ENCODE measurements at places on chromosomes 12 and 14.

GRCh38 chr12:52221912-52222457 is 11.1 kb upstream of the KRT7 start:
- peak; percentile 32 for DNase-seq

DNA sequence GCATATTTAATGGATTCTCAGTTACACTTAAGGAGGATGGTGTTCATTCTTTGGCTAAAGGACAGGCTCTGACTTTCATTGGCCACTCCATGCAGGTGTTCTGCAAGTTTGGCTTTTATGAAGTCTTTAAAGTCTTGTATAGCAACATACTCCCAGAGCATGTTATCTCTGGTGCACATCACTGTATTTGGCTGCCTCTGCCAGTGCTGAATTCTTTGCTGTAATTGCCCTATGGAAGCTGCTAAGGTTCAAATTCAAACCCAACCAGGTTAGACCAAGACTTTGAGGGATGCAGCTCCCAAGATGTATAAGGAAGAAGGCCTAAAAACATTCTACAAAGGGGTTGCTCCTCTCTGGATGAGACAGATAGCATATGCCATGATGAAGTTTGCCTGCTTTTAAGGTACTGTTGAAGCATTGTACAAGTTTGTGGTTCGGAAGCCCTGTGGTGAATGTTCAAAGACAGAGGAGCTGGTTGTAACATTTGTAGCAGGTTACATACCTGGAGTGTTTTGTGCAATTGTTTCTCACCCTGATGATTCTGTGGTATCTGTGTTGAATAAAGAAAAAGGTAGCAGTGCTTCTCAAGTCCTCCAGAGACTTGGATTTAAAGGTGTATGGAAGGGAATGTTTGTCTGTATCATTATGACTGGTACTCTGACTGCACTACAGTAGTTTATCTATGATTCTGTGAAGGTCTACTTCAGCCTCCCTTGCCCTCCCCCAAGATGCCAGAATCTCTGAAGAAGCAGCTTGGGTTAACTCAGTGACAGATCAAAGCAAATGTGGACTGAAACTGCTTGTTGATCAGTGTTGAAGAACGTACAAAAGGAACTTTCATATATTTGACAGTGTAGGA is 19.4 kb downstream of the TMEM116 start:
- DNase-seq = no peak

GRCh38 chr12:25713264-25713663 is 160.2 kb upstream of the LMNTD1 start:
- no peak for DNase-seq

- no peak for DNase-seq
Measured at GRCh38 chr12:130970908-130971233, 17.2 kb downstream of the ADGRD1 start.

DNA sequence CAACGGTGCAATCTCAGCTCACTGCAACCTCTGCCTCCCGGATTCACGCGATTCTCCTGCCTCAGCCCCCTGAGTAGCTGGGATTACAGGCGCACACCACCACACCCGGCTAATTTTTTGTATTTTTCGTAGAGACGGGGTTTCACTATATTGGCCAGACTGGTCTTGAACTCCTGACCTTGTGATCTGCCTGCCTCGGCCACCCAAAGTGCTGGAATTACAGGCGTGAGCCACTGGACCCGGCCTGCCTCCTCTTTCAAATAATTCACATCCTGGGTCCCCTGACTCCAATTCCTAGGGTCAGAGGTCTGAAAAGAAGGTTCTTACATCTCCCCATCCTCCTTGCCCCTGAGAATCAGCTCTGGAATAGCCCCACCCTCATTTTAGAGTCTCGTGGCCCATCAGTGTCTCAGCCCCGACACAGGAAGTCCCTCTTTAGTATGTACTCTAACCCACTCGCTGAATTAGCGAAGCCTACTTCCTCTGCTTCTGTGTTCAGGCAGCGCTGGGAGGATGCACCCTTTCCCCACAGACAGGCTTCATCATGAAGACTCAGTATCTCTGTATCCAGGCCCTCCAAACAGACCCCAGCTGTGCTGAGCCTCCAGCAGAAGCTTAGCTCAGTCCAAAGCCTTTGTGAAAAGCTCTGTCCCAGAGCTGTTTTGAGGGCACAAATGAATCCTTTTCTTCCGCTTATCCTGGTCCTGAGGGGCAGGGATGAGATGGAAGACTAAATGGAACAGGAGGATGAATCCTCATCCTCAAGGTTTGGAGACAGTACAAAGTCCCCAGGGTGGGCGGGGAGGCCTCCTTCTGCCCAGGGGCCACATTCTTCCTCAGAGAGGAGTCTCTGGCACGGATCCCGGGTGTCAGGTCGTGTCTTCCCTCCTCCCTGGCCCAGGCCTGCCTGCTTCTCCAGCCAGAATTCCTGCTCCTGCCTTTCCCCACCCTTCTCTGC is 3.5 kb downstream of the LPAR5 start:
- DNase-seq = no peak

GRCh38 chr12:125399489-125399888 is 334.3 kb downstream of the AACS start:
- no peak for DNase-seq

DNA sequence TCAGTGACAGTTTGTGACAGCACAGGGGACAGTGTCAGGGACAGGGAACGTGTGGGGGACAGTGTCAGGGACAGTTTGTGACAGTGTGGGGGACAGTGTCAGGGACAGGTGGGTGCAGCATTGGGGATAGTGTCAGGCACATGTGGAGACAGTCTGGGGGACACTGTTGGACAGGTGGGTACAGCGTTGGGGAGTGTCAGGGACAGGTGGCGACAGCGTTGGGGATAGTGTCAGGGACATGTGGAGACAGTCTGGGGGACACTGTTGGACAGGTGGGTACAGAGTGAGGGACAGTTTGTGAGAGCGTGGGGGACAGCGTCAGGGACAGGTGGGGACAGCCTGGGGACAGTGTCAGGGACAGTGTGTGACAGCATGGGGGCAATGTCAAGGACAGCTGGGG is 140.0 kb downstream of the TMEM121 start:
- no peak for DNase-seq

- DNase-seq = no peak
Measured at GRCh38 chr14:41403360-41403759, 203.3 kb upstream of the LRFN5 start.

DNA sequence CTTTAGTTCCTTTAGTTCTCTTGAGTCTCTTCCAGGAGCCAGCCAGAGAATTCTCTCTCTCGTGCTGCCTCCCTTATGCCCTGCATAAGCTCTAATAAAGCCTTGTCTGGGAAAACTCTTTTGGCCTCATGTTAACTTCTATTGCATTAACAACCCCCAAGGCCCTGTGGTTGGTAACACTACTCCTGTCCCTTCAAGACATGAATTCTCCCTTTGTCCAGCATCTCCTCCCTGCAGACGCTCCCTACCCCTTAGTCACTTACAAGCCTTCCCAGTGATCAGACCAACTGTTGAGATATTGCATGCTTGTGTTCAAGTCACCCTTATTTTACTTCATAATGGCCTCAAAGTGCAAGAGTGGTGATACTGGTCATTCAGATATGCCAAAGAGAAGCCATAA is 12.1 kb downstream of the LTBR start:
- DNase-seq = no peak

- DNase-seq = no peak
Measured at GRCh38 chr14:93301821-93302447, 30.9 kb downstream of the BTBD7 start.

DNA sequence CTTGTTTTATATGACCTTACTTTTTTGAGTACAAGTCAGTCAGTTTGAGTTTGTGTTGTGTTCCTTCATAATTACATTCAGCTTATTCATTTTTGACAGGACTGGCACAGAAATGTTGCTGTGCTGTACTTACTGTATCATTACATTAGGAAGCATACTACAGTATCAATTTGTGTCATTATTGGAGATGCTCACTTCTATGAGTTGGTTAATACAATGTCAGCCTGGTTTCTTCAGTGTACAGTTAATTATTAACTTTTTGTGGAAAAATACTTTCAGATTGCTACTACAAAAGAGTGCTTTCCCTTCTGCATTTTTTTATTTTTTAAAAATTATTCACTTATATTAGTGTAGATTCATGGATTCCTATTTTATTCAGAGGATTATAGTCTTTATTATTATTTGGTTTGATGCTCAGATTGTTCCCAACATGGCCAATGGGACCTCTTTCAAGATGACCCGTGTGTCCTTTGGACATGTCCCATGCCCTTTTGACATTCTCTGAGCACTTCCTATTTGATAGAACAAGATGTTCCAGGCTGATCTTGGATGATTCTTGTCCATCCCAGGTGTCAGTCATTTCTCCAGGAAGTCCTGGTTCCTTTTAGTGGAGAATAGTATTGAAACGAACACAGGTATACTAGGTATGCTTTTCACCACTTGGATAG is 66.6 kb downstream of the MON2 start:
- no peak for DNase-seq

GRCh38 chr14:75531660-75532317 is 9.5 kb downstream of the BATF start:
- no peak for DNase-seq

- no peak for DNase-seq
Measured at GRCh38 chr12:53419756-53420155, 3.9 kb upstream of the AMHR2 start.

- DNase-seq = no peak
Measured at GRCh38 chr12:13875744-13876143, 105.7 kb downstream of the GRIN2B start.

- no peak for DNase-seq
Measured at GRCh38 chr12:122028165-122028904, 6.7 kb downstream of the BCL7A start.

DNA sequence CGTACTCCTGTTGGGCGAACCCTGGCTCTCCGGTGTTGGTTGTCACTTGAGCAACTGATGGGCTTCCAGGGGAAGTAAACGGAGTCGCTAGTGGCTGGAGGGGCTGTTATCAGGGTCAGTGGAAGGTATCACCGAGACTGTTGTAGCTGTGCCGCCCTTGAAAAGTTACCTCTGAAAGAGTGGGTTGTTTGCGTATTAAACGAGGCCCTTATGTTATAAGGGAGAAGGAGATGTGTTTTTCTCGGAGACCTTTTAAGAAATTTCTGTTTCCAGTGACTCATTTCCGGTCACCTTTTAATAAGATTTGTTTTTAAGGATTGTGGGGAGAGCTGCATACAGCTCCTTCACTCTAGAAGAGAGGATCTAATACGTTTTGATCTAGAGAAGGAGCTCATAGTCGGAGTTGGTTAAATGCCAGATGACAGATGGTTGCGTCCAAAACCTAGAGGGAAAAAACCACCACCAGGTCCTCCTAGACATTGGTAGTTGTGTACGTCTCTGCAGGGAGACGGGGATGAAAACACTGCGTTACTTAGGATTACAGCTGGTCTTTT is 750 bp upstream of the DBX2 start:
- no peak for DNase-seq

GRCh38 chr14:90619911-90620310 is 196.3 kb downstream of the TTC7B start:
- DNase-seq = no peak

DNA sequence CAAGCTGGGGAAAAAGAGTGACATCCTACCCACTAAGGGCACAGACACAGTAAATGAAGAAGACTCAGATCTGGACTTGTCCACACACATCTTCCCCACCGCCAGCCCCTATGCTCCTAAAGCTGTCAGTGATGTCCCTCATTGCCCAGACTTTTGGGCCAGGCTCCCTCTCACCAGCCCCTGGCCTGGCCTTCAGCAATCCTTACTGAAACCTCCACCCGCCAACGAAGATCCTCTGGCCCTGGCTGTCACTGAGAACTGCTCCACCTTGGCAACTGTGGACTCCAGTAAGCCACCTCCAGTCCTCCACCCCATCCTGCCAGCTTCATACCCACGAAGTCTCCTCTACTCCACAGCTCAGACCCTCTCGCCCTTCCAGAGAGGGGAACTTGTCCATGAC is 23.3 kb downstream of the FIGNL2 start:
- DNase-seq = no peak

GRCh38 chr14:101960225-101960624 is 4.1 kb upstream of the DYNC1H1 start:
- DNase-seq = no peak

DNA sequence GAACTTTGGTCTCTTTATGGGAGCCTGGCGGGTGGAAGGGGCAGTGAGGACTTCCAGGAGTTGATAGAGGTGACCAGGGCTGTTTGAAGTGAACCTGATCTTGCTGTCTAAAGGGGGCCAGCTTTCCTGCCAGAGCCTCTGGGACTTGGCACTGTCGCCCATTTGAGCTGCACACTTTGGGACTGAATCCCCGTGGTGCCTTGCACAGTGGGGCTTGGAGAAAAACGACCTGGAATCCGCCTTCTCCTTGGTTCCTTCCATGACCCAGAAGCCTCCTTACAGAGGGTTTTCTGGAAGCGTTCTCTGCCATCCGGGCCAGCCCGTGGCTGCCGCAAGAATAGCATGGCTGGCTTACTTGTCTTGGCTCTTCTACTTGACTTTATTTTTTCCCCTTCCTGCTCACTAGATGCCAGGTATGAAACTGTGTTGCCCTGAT is 2.0 kb downstream of the RFLNA start:
- DNase-seq = no peak

GRCh38 chr12:67433385-67434175 is 164.4 kb downstream of the CAND1 start:
- DNase-seq = no peak

DNA sequence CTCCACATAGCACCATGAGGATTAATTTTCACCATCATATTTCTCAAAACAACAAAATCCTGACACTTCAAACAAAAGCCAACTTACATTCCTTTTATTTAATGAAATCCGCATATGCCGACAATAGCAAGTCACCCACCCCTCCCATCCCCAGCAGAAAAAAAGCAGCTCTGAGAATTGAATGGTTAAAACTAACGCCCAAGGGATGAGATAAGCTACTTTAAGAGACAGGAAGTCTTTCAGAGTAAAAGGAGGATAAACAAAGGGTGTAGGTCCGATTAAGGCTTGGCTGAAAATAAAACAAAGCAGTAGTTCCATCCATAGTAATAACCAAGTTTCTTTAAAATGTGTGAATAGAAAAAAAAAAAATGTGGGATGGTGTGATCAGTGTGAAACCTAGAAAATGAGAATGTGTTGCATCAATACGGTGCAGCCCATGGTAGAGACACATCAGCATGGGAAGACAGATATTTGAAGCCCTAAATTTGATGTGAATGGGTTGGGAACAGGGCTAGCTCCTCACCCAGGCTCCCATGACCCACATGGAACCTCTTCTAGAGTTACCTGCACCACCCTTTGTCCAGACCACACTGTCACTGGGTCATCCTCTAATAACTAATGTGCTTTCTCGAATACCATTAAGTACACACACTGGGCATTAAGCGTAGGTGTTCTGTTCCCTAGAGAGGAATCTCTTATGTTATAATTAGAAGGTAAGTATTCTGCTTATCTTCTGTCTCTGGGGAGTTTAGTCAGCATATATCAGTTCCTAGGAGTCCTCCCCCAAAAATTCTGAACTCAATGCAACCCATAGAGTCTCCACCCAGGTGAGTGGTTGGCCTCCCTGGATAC is 31.7 kb downstream of the RTRAF start:
- no peak for DNase-seq

GRCh38 chr12:27747111-27747820 is 32.8 kb upstream of the KLHL42 start:
- DNase-seq = no peak
